ENCODE measurements at places on chromosomes 4 and X.

- no peak for DNase-seq
These were observed 119.1 kb downstream of the TGIF2LX start for GRCh38 chrX:90040807-90041206.

DNA sequence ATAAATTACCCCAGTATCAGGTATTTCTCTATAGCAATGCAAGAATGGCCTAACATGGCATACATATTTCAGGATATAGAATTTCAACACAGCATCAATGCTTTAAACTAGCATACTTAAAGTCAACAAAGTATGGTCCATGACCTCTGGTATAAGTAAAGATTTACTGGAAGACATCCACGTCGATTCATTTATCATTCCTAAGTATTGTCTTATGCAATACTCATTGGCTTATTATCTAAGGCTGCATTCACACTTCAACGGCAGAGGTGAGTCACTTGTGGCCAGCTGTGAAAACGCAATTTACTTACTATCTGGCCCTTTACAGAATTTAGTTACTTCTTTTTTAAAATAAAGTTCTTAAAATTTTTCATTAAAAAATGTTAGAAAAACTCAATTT lies 42.6 kb downstream of the ADGRA3 start:
- DNase-seq, result peak; percentile 60

GRCh38 chr4:159791334-159791733 lies 688.5 kb downstream of the RAPGEF2 start:
- no peak for DNase-seq

GRCh38 chrX:16946971-16947562 lies 609 bp downstream of the REPS2 start:
- DNase-seq, result no peak

DNA sequence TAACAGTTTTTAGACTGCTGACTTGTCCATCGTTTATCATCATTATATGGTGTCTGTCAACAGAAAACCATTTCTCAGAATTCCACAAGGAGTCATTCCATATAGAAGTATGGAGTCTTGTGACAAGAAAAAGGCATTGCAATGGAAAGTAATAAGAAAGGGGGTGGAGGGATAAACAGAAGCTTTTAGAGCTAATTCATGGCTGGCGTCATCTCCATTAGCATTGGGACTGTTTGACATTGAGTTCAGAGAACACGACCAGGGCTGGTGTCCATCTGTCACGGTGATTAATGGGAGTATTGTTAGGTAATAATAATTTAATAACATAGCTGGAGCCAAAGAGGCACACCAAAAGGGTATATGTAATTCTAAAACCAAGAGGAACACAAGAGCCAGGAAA lies 101.9 kb upstream of the SFRP2 start:
- DNase-seq, result no peak

DNA sequence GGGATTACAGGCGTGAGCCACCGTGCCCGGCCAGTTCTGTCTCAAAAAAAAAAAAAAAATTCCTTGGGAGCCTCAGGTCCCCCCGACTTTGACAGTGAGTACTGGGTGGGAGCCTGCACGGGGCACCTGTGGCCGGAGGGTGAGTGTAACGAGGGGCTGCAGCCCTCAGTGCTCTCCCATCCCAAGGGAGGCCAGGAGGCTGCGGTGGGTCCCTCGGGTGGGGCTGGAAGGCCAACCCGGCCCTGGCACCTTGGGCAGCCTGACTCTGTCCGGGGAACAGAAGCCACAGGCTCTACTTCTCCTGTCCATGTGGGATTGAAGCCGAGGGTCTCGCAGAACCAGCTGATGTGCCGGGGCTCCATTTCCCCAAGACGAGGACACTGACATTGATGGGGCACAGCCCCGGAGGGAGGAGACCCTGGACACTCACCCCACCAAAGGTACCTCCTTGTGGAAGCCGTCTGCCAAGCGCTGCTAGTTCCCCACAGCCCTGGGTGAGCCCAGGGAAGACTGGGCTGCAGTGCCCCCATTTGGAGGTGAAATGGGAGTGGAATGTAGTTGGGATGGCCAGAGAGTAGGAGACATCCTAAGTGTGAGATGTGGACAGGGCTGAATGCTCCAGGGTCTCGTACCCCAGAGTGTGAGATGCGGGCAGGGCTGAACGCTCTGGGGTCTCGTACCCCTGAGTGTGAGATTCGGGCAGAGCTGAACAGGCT lies 2.3 kb upstream of the SLC26A1 start:
- DNase-seq, result peak; percentile 41

- DNase-seq, result no peak
These were observed 130.8 kb downstream of the COL4A6 start for GRCh38 chrX:108307132-108308085.
